Activated effector memory CD4-positive, alpha-beta T cell treated with anti-CD3 and anti-CD28 coated beads, Interleukin-2, amount 50 U/mL, for 16 hours (primary cell): ENCODE measurements at places on chromosomes 3 and 15.

- no peak for DNase-seq
Measured at GRCh38 chr3:71636482-71636881, 53.0 kb upstream of the FOXP1 start.

- no peak for DNase-seq
Measured at GRCh38 chr15:61807281-61807929, 252.8 kb downstream of the VPS13C start.

DNA sequence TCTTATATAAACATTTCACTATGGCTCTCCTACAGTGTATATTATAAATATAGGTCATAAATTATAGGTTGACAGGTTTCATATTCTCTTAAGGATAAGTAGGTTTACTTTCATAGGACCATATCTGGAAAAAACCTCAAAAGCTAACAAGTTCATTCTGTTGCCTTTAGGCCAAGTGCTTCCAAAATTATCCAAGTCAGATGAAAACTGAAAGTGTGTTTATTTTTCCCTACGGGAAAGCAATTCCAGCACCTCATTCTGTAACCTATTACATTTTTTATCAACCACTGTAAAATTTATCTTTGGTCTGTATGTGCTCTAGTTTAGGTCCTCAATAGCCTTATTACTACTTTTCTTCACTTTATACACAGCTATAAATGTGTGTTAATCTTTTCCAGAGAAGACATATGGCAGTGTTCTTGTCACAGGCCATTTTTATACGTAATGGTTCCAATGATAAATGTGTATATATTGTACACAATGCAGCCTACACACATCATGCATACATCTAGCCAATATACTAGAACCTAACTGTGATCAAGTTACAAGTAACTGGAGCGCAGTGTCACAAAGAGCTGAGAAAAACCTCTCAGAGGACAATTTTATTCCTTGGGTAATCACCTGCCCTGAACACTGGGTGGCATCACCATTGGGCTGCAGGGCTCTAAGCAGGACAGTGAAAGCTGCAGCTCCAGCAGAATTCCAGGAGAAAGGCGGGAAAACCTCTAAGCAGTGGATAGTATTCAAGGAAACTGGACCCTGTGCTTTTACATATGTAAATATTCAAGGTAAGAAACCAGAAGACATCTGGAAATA is 251.3 kb downstream of the CTNNB1 start:
- DNase-seq = no peak

- no peak for DNase-seq
Measured at GRCh38 chr3:171777596-171777995, 32.7 kb downstream of the PLD1 start.

DNA sequence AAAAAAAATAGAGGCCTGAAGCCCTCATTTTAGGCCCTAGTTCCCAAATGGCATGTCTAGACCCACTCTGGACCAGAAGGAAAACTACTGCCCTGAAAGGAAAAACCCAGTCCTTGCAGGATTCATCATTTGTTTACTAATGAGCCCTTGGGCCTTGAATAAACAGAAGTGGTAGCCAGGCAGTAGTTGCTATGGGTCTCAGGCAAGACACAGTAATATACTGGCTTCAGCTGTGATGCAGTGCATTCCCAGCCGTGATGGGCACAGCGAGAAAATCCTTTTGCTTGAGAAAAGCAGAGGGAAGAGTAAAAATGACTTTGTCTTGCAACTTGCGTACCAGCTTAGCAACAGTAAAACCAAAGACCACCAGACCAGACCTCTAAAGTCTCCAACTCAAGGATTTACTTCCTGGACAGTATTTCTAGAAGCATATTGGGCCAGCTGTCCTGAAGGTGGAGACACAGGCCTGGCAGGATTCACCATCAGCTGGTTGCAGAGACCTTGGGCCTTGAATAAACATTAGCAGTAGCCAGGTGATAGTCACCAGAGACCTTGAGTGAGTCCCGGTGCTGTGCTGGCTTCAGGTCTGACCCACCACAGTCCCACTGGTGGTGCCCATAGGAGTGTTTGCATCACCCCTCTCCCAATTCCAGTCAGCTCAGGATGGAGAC is 208.3 kb upstream of the SLITRK3 start:
- DNase-seq = no peak

DNA sequence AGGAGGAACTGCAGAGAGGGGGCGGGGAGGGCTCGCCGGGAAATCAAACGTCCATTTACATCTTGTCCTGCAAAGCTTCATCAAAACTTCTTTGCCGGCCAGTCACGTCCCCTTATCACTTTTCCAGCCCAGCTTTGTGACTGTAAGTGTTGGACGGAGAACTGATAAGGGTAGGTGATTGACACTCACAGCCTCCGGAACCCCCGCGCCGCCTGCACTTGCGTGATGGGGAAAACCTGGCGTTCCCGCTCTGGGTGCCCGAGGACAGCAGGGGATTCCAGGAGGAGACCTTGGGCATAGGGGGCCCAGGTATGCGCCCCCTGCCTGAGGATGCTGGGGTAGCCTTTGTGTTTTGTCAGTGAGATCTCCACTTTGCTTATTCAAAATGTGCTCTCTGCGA is 72.8 kb upstream of the ANKRD34C start:
- no peak for DNase-seq

GRCh38 chr3:27591312-27592210 is 107.4 kb upstream of the SLC4A7 start:
- no peak for DNase-seq

- no peak for DNase-seq
Measured at GRCh38 chr3:31132132-31132769, 237.8 kb upstream of the GADL1 start.

GRCh38 chr3:28986922-28987321 is 293.9 kb upstream of the RBMS3 start:
- no peak for DNase-seq

DNA sequence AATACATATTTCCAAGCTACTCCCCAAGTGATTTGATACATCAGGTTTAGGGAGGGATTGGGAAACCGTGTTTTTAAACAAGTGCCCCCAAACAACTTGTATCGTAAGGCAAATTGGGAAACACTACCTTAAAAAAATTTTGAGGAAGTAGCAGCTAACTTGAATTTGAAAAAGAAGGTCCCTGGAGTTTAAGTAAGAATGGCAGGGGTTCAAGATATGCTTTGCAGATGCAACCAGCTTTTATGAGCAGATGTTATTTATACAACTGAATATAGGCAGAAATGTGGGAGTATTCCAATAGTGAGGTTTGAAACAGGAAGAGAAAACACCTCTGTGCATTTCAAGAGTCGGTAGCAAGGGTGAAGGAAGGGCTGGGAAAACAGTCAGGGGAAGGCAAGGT is 139.6 kb downstream of the IL20RB start:
- DNase-seq = no peak

GRCh38 chr3:123332124-123332641 is 116.7 kb downstream of the ADCY5 start:
- no peak for DNase-seq

- no peak for DNase-seq
Measured at GRCh38 chr3:126514161-126514560, 3.4 kb downstream of the UROC1 start.

DNA sequence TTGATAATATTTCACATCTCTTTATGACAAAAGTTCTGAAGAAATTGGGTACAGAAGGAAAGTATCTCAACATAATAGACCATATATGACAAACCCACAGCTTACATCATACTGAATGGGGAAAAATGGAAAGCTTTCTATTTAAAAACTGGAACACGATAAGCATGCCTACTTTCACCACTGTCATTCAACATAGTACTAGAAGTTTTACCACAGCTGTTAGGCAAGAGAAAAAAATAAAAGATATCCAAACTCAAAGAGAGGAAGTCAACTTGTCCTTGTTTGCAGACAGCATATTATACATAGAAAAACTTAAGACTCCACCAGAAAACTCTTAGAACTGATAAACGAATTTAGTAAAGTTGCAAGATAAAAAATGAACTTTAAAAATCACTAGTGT is 40.3 kb downstream of the COPS2 start:
- DNase-seq = no peak

GRCh38 chr3:149245738-149246451 is 24.3 kb upstream of the CP start:
- DNase-seq = no peak

- no peak for DNase-seq
Measured at GRCh38 chr3:141430316-141430715, 56.5 kb upstream of the RASA2 start.

GRCh38 chr15:89885611-89886010 is 8.2 kb downstream of the AP3S2 start:
- no peak for DNase-seq

DNA sequence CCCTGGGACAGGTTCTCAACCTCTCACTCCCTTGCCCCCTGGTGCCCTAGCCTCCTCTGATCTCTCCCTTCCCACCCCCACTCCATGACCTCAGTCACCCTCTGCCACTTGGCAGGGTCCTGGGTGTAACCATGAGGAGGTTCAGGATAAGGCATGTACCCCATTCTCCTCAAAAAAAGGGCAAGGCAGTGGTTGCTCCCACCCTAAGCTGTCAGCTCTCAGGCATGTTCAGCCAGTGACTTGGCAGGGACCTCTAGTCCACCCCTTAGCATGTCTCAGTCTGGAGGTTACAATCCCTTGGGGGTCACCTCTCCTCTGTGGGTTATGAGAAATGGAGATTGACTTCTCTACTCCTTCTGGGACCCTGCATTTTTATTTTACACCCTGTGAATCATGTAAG is 11.0 kb upstream of the BOC start:
- no peak for DNase-seq
